Fibroblast of skin of right biceps (primary cell): ENCODE measurements at places on chromosomes 11 and 22.

GRCh38 chr11:88414385-88414861 is 76.9 kb upstream of the CTSC start:
- peak; percentile 62 for DNase-seq

- DNase-seq, result peak; percentile 28
Observed at GRCh38 chr11:128420265-128420664, 167.1 kb downstream of the ETS1 start.

- peak; percentile 36 for DNase-seq
Observed at GRCh38 chr11:76578654-76579055, 91.9 kb downstream of the LRRC32 start.

- no peak for DNase-seq
Observed at GRCh38 chr11:27640954-27641353, 59.3 kb downstream of the BDNF start.

- no peak for DNase-seq
Observed at GRCh38 chr11:72681226-72682153, 7.3 kb upstream of the PDE2A start.

DNA sequence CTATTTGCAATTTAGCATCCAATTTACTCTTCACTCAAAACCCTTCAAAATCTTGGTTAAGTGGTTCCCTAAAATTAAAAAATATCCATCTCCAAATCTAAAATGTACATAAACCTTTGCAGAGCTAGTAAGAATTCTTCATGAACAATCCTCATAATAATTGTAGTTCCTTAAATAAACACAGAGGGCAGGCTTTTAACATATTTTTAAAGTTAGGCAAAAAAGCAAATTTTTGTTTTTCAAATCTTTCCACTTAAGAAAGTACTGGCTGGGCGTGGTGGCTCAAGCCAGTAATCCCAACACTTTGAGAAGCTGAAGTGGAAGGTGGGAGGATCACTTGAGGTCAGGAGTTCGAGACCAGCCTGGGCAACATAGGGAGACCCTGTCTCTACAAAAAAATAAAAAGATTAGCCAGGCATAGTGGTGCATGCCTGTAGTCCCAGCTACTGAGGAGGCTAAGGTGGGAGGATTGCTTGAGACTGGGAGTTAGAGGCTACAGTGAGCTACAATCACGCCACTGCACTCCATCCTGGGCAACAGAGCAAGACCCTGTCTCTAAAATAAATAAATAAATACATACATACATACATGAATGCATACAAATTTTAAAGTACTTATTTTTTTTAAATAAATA is 25.1 kb upstream of the PLAAT3 start:
- peak; percentile 23 for DNase-seq

DNA sequence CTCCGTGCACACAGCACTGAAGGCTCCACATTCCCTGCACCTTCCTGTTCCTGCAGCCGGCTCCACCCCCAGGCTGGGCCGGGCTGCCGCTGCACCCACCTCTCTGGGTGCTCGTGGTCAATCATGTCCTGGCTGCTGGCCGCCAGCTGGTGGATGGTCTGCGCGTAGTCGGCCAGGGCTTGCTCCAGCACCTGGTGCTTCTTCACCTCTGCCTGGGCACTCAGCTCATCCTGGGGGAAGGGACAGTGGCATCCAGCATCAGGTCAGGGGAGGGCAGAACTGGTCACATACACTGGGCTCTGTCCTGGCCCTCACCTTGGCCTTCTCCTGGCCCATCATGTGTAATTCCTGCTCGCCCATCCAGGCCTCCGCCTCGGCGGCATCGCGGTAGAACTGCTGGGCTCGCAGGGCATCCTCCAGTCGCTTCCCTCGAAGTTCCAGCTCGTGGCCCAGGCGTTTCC is 15.2 kb upstream of the RBM4B start:
- DNase-seq, result no peak

- no peak for DNase-seq
Observed at GRCh38 chr11:57190548-57190947, 8.8 kb downstream of the LRRC55 start.

DNA sequence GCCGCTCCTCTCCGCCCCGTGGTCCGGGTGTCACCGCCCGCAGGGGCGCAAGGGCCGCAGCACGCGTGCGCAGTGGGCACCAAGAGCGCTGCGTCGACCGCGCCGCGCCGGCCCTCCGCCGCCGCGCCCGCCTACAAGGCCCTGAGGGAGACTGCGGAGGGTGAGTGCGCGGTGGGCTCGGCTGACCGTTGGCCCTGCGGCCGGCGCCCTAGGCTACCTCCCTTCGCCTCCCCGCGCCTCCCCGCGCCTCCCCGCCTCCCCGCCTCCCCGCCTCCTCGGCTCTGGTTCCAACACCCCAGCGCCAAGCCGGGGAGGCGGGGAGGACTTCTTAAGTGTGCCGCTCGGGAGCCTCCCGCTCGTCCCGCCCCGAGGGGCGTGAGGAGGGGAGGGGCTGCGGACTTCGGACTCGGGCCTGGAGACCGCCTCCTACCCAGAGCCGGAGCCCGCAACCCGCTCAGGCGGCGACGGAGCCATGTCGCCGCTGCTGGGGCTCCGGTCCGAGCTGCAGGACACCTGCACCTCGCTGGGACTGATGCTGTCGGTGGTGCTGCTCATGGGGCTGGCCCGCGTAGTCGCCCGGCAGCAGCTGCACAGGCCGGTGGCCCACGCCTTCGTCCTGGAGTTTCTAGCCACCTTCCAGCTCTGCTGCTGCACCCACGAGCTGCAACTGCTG is at the start of gene AQP11:
Gene AQP11 (plus strand): TSS at position 433 of the 673 bp plus-strand sequence. CDS start 40 bp downstream, at position 473.
- peak; percentile 79 for DNase-seq

DNA sequence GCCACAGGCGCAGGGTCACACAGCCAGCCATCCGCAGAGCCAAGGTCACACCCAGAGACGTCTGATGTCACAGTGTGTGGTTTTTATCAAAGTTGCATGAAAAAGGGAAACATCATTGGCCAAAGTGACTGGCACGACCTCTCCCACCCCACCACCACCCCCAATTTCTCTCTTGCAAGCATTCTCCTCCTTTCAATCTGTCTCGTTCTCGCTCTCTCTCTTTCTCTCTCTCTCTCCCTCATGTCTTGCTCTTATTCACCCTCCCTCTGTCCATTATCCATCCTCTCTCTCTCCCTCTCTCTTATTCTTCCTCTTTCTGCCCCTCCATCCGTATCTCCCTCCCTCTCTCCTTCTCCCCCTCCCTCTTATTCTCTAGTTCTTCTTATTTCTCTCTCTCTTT is 40.6 kb downstream of the MN1 start:
- no peak for DNase-seq

- DNase-seq, result no peak
Observed at GRCh38 chr22:19723232-19723982, at the start of gene GP1BB. GP1BB (plus strand) TSS chr22:19723539; CDS start chr22:19723570, 31 bp downstream.

DNA sequence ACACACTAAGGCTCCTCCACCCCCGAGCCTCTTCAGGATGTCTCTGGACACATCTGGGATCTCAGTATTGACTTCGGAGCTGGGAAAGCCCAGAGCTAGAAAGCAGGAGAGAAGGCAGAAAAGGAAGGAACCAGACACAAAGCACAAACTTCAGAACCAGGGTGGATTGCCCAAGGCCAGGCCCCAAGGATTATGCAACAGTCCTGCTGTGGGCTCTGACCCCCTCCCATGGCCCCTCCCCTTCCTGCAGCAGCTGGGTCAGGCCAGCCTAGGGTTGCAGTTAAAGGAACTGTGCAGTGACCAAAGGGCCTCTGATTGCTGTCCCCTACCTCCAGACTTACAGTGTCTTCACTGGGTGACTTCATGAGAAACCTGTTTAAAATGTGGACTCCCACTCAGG is 5.3 kb downstream of the KCNE3 start:
- no peak for DNase-seq

DNA sequence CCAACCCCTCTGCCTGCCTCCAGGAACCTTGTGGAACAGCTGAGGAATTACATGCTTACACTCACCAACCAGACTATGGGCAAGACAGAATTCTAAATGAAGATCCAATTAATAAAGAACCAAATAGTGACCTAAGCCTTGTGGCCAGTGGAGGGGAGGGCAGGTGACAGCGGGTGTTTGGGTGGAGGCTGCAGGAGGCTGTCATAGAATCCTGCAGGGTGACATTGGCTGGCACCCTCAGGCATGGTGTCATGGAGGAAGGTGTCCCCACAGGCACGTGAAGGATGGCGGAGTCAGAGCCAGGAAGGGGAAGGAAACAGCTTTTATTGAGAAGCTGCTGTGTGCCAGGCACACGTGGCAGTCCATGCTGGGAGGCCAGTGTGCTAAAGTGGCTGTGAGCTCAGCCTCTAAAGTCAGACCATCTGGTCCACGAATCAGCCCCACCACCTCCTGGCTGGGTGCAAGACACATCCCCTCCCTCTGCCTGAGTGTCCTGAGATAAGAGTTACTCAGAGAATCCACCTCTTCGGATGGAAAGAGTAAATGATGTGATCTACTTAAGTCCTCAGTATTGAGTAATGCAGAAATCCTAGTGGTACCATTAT is 8.7 kb downstream of the MYO18B start:
- no peak for DNase-seq

DNA sequence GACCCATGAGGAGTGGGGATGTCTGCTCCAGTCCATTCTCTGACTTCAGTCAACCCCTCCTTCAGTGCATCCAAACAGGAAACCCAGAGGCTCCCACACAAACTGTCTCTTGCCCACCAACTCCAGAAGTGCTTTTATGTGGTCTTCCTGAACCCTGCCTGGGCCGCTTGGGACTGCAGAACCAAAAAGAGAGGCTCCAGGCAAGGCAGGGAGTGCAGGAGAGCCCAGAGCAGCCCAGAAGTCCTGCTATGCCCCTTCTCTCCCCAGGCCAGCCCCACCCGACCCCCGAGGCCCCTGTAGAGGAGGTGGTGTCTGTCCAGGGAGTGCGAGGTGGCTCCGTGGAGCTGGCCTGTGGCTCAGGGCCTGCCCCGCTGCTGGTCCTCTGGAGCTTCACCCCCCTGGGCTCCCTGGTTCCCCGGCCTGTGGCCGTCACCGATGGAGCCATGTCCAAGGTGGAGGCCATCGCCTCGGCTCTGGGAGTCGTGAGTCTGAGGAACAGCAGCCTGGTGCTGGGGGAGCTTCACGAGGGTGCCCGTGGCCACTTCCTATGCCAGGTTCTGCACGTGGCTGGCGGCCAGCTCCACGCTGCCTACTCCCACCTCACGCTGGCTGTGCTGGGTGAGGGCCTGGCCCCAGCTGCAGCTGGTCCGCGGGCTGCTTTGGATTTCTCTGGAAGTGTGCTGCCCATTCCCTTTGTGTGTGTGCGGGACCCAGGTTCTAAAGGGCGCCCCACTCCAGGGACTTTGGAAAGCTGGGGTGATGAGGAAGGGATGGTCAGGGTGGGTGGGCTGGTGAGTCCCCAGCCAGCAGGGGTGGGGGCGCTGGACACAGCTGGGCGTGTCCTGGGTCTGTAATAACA is 1.8 kb downstream of the VSIG10L2 start:
- DNase-seq, result no peak

DNA sequence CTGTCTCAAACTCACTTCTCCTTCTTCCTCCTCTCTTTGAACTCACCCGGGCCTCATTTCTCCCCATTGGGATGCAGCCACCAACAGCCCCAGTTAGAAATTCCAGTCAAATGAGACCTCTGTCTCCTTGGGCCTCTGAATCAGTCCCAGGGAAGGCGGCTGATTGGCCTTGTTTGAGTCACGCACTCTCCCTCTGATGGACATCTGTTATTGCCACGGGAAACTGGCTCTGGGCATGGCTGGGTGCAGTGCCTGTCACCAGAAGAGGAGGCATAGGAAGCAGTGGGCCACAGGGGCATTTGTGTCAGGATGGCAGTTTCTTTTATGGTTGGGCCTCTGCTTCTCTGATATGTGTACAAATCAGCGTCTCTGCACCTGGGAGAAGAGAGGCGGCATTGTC is 9.6 kb upstream of the WNT11 start:
- DNase-seq, result peak; percentile 78

DNA sequence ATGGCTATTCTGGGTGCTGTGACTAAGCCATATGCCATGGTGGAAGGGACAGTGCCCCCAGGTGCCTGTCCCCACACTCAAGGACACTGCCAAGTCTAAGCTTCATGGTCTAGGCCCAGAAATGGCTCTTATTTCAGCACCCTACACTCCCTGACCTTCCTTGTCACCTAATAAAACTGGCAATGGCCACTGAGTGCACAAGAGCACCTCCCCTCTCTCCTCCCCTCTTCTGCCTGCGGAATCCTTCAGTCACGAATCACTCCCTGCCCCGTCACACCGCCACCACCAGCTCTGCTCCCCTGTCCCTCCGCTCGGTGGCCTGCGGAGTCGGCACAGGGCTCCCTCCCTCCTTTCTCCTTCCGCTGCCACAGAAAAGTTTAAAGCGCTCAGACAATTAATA is 19.0 kb upstream of the LMO1 start:
- no peak for DNase-seq

DNA sequence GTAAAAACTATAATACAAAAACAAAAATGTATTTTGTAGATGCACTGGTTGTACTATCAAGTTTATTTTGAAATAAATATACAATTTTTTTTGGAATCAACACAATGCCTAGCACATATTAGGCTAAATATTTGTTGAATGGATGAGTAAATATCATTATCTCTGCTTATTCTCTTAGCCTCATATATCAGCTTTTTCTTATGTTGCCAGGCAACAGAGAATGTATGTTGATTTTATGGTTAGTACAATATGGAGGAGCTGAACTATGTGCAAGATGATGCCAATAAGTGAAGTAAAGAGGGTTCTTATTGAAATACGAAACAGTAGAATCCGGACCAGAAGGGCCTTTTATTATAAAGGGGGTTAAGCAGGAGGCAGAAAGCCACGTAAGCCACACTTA is 94.9 kb downstream of the FAR1 start:
- DNase-seq, result no peak

- peak; percentile 40 for DNase-seq
Observed at GRCh38 chr11:12914400-12914912, 94.7 kb upstream of the RASSF10 start.

- DNase-seq, result no peak
Observed at GRCh38 chr11:45036733-45037132, 86.0 kb upstream of the TP53I11 start.

- no peak for DNase-seq
Observed at GRCh38 chr11:109704432-109704831, 282.4 kb downstream of the C11orf87 start.

- DNase-seq, result no peak
Observed at GRCh38 chr11:118078911-118079411, 2.1 kb downstream of the TMPRSS4 start.

- no peak for DNase-seq
Observed at GRCh38 chr11:94629741-94630140, 62.6 kb downstream of the PIWIL4 start.

GRCh38 chr22:25172153-25172552 is 27.5 kb upstream of the CRYBB3 start:
- DNase-seq, result no peak

- no peak for DNase-seq
Observed at GRCh38 chr11:3101921-3102640, 44.9 kb upstream of the CARS1 start.

- DNase-seq, result no peak
Observed at GRCh38 chr11:79616392-79616851, 175.6 kb upstream of the TENM4 start.

DNA sequence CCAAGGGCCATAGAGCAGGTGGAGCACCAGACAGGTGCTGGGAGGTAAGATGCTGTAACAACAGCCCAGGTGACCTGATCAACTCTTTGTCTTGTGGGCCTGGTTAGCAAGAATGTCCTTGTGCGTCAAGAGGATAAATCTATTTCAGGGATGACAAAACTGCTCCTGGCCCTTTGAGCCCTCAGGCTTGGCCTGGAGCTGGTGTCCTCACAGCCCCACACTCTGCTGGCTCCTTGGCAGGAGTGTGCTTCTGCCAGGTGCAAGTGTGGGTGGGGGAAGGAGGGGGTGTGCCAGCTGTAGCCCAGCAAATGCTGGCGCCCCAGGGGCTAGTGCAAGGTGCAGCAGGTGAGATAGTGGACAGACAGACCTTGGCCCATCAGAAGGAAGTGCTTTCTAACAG is 19.5 kb downstream of the AMPD3 start:
- no peak for DNase-seq
